GM23338 (cell line): ENCODE measurements at places on chromosomes 5 and 9. TPM values are rescaled to one million over a fixed set of nuclear protein-coding genes. Genes with fewer than 3 reads are reported as not detected.

The ARID3C gene
- total RNA-seq, result 0.49 TPM in 1 of 2 replicates, not detected in the other

The NREP gene
- 300 and 336 TPM in 2 replicates for total RNA-seq

The GLT6D1 gene
- total RNA-seq, result not detected in 2 replicates

The SLCO6A1 gene
- 3.1 TPM in 1 of 2 replicates, not detected in the other for total RNA-seq

The TEK gene
- 7.9 and 9.4 TPM in 2 replicates for total RNA-seq

The SDHA gene
- 62.2 and 71.3 TPM in 2 replicates for total RNA-seq

DNA sequence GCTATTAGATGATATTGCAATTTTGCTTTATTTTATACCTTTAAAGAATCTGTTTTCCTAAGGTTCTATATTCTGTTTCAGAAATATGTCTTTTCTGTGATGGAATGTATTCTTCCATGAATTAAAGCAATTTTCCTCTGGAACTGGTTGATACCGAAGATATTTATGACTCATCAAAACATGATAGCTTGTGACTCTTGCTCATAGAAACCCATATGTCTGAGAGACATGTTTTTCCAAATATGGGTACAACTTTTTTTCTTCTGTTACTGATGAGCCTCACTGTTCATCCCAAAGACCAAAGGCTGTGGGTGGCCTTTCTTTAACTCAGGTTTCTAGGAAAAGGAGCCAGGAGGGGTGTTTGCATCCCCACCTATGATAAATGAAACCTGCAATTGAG is 126.1 kb upstream of the PAPPA start:
- no peak for DNase-seq

- no peak for DNase-seq
Observed at GRCh38 chr5:96812851-96813250, 5.1 kb upstream of the ERAP1 start.

GRCh38 chr9:9719373-9720112 is 893.3 kb downstream of the PTPRD start:
- DNase-seq, result no peak

GRCh38 chr9:7316967-7317366 is 482.6 kb downstream of the DMAC1 start:
- DNase-seq, result peak; percentile 25

DNA sequence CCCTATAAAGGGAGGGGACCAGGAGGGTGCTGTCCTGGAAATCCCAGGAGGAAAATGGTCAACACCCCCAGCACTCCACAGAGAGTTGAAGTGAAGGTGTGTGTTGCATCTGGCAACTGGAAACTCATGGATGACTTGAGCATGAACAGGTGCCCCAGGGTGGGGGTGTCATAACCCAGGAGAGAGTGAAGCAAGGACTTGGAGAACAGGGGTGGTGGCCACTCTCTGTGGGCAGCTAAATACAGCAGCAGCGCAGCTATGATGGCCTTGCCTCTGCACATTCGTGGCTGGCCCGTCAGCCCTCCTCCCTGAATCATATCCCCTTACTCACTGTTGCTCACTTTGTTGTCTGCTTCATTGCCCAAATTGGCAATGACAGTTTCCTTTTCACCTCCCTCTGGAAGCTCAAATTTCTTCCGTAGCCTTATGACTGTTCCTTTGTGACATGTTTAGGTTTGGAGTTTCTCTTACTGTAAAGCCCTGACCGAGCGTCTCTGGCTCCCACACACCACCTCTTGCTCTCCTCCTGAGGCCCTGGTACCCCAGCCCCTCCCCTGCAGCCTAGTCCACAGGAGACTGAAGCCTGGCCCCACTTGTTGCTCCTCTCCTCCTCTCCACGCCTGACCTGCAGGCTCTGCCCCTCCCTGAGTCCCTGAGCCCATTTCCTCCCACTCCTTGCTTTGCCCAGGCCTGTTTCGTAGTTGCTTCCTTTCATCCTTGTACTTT is 185.8 kb downstream of the CD180 start:
- DNase-seq, result peak; percentile 9

- DNase-seq, result peak; percentile 75
Observed at GRCh38 chr9:71249729-71250317, 128.4 kb upstream of the TRPM3 start.

DNA sequence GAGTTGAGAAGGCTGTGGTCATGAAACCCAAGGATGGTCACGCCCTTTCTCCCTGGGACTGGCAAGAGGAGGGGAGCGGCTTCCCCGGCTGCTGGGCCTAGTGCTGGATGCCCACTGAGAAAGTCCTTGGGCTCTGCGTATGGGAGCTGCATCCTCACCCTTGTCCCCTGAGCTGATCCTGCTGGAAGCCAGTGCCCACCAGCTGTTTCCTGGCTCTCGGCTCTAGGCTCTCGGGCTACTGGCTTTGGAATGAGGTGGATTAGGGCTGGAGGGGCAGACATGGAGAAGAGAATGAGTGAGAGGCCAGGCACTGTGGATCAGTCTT is 149.3 kb upstream of the PPP1R26 start:
- no peak for DNase-seq

DNA sequence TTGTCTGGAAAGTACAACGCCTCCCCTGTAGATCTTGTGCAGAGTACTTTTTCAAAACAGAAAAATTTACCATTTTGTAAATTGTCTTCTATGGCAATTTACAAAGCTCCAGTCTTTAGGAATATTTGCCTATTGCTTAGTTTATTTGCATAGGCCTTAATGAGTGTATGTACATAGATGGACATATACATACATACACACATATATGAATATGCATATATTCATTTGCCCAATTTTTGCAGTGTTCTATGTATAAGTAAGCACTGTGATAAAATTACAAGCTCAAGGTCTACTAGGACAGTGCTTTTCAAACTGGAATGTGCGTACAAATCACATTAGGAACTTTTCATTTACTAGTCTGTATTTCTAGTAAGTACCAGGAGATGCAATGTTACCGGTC is 301.3 kb upstream of the SMARCA2 start:
- DNase-seq, result no peak

- DNase-seq, result no peak
Observed at GRCh38 chr9:94472806-94473360, 82.0 kb upstream of the PCAT7 start.

DNA sequence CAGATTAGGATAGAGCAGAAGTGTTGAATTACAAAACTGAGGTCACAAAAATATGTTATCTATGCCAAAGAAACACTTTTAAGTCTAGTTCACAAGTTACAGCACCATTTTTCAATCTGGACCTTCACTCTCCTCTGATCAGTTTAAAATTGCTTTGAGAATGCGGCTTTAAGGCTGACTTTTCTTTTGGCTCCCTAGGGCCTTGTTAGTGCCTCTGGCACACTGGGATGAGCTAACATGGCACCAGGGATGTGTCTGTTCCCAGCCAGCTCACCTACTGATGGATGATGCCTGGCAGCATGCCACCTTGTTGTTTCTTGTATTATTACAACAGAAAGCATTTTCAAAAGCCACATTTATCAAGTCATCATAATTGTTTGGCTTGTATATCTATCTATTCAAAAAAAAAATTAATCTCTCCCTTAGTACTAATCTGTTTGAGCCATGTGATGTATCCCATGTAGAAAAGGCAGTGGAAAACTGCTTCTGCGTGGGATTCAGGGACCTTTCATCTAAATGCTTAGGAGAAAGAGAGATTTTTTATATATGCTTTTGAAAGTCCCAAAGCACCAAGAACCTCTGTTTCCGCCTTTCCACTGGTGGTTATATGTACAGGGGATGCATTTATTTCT is 46.6 kb downstream of the ADAMTSL1 start:
- DNase-seq, result no peak

DNA sequence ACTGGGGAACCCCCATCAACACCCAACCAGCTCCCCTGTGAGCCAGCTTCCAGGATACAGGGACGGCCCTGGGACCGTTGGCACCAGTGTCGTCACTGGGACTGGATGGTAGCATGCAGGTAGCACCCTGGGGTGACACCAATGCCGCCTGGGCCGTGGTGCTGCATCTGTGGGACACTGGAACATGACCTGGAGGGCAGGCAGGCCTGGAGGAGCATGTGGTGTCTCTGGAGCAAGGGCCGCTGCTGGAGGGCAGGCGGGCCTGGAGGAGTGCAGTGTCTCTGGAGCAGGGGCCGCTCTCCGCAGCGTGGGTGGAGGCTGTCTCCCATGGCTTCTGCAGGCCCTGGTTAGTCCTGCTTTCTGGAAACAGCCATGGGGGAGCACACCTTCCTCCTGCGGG is 13.1 kb downstream of the LPCAT1 start:
- no peak for DNase-seq

- no peak for DNase-seq
Observed at GRCh38 chr5:152403046-152403445, 2.0 kb downstream of the NMUR2 start.
